ENCODE measurements at places on chromosomes 12 and 14.

GRCh38 chr14:85459361-85460000, 70.5 kb upstream of the FLRT2 start:
- DNase-seq, result no peak

- DNase-seq, result no peak
Measured at GRCh38 chr12:81440001-81440400, 319.1 kb downstream of the PPFIA2 start.

- DNase-seq, result no peak
Measured at GRCh38 chr12:112097641-112098040, 10.9 kb downstream of the NAA25 start.

DNA sequence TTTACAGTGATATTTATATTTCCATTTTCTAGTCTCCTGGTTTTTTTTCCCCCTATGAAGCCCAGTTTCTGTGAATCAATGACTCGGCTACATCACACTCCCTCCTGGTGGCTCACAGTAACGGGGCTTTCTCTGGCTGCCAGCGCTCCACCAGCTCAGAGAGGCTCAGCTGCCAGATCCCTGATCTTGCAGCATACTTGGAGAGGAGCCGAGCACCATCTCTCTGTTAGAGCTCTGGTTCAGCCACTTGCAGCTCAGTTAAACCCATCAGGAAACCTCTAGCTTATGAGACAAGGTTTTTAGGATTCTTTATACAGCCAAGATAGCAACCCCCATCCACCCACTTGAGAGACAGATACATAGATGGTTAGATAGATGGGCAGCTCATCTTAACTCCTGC, 74.6 kb downstream of the CIT start:
- no peak for DNase-seq

GRCh38 chr12:62127516-62127915, 132.7 kb upstream of the USP15 start:
- no peak for DNase-seq

Measured in esophagus squamous epithelium (tissue), 5 donors.